ENCODE measurements at places on chromosomes 16 and 17.

GRCh38 chr17:82267575-82268379 lies 5.7 kb downstream of the CSNK1D start:
- DNase-seq: peak; percentile 87

DNA sequence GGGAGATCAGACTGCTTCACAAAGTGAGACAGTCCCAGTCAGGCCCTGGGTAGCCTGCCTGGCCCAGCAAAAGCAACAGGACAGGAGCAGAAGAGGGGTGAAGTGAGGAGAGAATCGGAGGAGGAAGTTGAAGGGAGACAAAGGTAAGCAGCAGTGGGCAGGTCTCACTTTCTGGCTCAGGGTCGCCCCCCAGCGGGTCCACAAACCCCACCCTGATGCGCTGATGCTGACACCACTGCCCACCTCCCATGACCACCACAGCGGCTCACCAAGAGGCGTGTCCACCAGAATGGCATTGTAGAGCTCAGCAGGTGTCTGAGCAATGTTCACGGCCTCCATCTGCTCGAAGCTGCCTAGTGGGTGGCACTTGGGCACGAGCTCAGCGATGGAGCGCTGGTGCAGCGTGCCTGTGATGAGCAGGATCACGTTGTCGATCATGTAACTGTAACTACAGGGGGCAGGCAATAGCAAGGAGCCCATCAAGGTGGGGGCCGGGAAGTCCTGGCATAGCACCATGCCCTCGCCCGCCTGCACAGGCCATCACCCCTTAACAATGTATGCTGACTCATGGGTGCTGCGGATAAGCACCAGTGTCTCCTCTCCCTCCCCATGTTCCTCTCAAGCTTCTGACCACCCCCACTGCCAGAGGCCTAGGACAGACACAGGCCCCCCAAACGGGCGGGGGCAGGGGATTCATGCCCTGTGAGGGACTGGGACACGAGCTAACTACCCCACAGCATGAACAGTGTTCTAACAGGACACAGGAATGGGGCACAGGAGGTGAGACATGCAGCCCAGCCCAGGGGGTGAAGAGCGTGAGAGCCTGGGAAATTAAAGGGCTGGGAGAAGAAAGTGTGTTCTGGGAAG lies 13.6 kb downstream of the HSD11B2 start:
- DNase-seq: no peak

DNA sequence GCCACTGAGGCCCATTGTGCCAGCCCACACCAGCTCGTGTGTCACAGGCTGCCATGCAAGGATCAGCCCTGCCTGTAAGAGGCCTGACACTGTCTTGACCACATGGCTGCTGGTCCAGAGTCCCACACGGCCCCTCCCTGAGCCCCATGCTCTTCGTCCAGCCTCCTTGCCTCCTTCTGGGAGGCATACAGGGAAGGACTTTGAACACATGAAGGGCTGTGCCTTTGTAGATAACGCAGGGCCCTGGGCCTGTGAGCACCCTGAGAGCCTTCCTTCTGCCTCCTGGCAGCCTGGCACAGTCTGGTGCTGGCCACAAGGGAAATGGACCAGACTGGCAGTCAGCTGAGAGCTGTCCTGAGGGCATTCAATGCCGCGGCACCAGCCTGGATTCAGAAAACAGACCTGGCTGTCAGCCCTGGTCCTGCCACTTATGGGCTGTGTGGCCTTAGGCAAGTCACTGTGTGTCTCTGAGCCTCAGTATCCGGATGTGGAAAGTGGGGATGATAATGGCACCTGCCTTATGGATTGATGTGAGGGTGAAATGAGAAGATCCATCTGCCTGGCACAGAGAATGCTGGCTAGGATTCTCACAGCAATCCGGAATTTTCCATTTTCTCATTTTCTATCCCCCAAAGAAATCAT lies 19.2 kb upstream of the SPNS2 start:
- no peak for DNase-seq

DNA sequence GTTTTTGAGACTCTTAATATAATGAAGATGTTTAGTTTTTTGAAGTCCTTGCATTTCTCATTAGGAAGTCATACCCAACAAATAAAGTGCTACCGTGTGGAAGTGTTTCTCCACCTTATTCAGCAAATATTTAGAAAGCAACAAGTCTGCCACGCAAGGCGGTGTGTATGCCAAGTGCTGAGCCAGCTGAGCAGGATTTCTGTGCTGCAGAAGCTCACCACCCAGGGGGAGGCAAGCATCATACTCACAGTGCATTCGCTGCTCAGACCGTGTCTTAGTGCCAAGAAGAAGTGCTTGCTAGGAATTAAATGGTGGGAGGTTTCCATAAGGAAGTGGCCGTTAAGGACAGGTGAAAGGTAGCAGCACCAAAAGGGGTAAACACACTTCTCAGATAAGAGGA lies 111.2 kb downstream of the ARHGAP44 start:
- no peak for DNase-seq

DNA sequence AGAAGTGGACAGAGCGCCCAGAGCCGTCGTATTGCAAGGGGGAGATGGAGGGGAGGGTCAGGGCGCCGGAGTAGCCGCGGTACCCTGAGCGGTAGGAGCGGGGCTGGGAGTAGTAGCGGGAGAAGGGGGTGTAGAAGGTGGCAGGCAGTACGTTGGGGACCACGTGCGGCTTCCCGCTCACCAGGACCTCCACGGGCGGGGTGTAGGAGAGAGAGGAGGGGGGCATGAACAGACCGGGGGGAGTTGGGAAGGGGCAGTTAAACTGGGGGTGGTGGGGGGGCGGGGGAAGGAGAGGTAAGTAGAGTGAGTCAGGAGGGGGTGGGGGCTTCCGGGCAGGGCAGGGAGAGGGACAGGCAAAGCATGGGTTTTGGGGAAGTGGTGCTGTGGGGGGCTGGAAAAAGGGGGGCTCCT lies 16.8 kb downstream of the ST6GALNAC2 start:
- DNase-seq: no peak

GRCh38 chr17:3400055-3400454 lies 1.8 kb upstream of the OR1E1 start:
- DNase-seq: no peak

GRCh38 chr17:11380761-11381160 lies 139.7 kb downstream of the SHISA6 start:
- DNase-seq: no peak
